CD4-positive, alpha-beta T cell treated with Interleukin-10 for 1 hour (primary cell): ENCODE measurements at places on chromosomes 7 and 10.
A peak's percentile ranks its signal among the peaks of the same experiment; 100 is the strongest.

- DNase-seq = no peak
Observed at GRCh38 chr7:194252-195009, 2.1 kb downstream of the FAM20C start.

DNA sequence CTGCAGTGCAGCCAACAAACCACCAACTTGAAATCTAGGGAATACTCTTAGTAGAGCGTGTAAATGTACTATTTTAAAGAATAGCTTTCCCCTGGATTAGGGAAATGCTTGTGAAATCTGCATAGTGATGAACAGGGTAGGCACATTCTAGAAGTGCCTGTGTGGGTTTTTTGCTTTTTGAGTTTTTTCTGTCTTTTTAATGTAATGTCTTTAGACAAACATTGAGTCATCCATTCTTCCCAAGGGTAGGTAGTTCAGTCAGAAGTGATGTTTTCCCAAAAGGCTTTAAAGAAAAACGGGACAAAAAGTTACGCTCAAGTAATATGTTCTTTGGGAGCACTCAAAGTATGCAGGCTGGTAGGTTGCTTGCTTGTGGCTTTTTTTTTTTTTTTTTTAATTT is 130.0 kb downstream of the AUTS2 start:
- DNase-seq = no peak

GRCh38 chr7:129804111-129804889 is 148.5 kb downstream of the UBE2H start:
- DNase-seq = no peak

- DNase-seq = peak; percentile 66
Observed at GRCh38 chr10:14822879-14823755, 14.7 kb downstream of the CDNF start.

DNA sequence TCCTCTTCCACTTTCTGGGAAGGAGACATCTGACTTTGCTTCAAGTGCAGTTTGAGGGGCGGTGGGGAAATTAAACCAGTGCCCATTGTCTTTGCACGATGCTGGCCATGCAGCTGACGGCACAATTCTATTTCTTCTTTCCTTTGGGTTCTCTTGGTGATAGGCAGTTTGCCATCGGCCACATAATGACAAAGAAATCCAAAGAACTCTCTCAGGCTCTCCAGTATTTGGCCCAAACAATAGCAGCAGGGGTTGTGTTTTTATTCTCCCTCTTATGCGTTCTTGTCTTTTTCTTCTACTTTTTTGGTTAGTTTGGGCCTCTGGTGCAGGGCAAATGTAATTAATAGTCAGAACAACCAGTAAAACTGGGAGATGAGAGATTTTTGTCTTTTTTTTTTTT is 147.0 kb downstream of the EMX2 start:
- DNase-seq = no peak

DNA sequence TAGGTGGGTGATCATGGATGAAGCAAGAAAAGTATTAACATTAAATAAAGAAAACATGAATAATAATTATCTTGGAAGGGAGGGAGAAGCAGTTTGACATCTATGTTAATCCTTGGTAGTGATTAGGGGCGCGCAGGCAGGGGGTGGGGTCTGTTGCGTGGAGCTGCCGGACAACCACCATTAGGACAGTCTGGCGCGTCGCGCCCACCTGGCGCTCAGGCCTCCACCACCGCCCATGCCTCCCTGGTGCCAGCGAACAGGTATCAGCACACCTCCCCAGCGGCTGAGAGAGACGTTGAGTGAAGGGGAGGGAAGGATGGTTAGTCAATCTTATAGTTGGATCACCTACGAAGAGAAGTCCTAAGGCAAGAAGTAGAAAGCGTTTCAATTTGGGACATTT is 94.2 kb upstream of the CDK1 start:
- no peak for DNase-seq

- DNase-seq = no peak
Observed at GRCh38 chr7:50641442-50642405, 76.5 kb upstream of the DDC start.

DNA sequence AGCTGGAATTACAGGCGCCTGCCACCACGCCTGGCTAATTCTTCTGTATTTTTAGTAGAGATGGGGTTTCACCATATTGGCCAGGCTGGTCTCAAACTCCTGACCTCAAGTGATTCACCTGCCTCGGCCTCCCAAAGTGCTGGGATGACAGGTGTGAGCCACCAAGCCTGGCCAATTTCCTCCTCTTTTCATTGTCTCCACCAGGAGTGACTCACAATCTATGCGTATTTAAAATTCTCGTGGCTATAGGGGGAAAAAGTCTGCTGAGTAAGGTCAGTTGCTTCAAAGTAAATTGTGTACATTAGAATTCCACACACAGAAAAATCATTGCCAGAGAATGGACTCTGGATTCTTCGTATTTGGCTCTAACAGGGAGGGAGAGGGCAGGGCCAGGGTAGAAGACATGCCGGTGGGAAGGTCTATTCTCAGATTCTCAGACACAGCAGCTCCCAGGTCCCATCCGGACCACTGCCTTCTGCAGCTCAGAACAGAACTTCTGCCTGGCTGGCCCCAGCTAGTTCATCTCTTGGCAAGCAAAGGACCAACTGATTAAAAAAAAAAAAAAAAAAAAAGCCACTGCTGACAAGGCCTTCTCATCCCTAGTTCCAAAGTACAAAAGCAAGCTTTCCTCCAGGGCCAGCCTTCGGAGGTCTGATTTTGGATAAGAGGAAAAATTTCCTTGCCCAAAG is 22.2 kb downstream of the PSPH start:
- DNase-seq = no peak

GRCh38 chr10:37638569-37638968 is 218.8 kb downstream of the ZNF248 start:
- DNase-seq = no peak

- no peak for DNase-seq
Observed at GRCh38 chr10:10786109-10787090, 231.3 kb upstream of the CELF2 start.

GRCh38 chr7:122303531-122304318 is 825 bp downstream of the FEZF1 start:
- no peak for DNase-seq
